ENCODE measurements at places on chromosomes 5 and 9.

DNA sequence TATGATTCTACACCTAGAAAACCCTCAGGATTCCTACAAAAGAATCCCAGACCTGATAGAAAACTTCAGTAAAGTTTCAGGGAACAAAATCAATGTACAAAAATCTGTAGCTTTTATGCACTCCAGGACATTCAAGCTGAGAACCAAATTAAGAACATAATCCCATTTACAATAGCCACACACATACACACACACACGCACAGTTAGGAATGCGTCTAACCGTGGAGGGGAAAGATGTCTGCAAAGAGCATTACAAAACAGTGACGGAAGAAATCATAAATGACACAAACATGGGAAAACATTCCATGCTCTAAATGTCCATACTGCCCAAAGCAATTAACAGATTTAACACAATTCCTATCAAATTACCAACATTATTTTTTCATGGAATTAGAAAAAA, 51.4 kb upstream of the CAST start:
- DNase-seq, result no peak

GRCh38 chr5:131423056-131423455, 159.2 kb downstream of the CDC42SE2 start:
- no peak for DNase-seq

DNA sequence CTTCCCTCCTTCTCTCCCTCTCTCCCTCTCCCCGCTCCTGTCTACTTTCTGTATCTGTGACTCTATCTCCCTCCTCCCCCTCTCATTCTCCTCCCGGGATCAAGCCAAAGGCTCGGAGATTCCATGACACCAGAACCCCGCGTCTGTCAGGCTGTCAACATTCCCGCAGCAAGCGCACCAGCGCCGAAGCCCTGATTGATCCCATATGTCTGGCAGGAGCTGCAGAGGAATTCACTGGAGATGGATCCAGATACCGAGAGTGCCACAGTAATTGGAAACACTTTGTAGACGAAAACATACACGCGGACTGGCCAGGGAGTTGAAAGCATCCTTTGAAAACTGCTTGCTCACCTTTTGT, 300 bp upstream of the SVEP1 start:
- no peak for DNase-seq

- no peak for DNase-seq
Measured at GRCh38 chr9:4114569-4115505, 185.0 kb downstream of the GLIS3 start.

GRCh38 chr5:91146230-91146629, 236.9 kb downstream of the ARRDC3 start:
- no peak for DNase-seq

- no peak for DNase-seq
Measured at GRCh38 chr9:129874261-129875101, 39.2 kb downstream of the USP20 start.

DNA sequence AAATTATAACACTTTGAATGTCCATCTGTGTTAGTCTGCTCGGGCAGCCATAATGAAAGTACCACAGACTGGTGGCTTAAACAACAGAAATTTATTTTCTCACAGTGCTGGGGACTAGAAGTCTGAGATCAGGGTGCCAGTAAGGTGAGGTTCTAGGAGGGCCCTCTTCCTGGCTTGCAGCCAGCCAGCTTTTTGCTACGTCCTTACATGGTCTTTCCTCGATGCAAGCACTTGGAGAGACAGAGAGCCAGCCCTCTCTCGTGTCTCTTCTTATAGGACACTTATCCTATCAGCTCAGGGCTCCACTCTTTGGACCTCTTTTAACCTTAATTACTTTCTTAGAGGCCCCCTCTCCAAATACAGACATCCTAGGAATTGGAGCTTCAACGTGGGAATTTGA, 351.8 kb downstream of the SPOCK1 start:
- no peak for DNase-seq

DNA sequence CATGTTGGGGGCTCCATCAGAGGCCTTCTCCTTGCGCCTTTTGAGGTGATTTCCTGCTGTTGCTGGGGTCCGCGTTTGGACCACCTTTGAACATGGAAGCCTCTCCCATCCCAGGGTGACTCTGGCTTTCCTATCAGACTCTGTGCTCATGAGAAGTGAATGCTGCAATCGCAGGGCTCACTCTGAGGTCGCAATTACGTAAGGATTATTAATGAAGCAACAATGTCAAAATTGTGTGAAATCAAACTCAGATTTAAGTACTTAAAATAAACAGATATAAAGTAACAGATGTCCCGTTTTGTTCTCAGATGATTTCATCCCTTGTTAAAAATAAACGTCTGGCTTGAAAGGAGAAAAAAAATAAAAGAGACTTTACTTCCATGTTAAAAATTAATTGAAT, 634.2 kb downstream of the BNC2 start:
- no peak for DNase-seq

DNA sequence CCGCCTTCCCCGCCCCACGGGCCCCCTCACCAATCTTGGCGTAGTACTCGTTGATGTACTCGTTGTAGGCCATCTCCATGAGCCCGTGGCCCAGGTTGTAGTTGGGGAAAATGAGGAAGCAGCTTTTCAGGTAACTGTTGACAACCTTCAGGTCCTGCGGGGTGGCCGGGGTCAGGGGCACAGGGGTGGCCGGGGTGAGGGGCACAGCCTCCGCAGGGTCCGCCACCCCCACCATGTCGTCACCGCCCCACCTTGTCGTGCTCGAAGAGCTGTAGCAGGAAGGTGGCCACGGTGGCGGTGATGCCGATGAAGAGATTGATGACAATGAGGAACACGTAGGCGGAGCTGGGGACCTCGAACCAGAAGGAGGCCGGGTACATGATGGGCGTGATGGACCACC, 14.8 kb upstream of the CLIC3 start:
- no peak for DNase-seq

DNA sequence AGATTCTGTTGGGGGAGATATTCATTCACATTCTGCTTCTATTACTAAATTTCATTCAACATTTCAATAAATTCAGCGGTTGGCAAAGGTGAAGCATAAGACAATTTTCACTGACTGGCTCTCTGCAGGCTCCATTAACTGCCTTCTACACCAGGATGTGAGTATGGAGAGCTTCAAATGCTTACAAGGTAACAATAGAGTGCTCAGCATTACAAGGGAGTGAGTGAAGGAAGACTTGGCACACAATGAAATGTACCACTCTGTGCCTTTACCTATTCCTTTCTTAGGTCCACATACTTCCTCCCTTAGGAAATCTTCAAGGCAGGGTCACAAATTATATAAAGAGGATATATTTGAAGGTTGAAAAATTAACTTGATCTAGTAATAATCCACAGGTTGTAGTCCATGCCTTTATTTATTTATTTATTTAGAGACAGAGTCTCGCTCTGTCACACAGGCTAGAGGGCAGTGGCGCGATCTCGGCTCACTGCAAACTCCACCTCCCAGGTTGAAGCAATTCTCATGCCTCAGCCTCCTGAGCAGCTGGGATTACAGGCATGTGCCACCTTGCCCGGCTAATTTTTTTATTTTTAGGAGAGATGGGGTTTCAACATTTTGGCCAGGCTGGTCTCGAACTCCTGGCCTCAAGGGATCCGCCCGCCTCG, 76.6 kb upstream of the FAM169A start:
- DNase-seq, result no peak

GRCh38 chr9:137297966-137298365, 4.1 kb downstream of the NRARP start:
- DNase-seq, result no peak

DNA sequence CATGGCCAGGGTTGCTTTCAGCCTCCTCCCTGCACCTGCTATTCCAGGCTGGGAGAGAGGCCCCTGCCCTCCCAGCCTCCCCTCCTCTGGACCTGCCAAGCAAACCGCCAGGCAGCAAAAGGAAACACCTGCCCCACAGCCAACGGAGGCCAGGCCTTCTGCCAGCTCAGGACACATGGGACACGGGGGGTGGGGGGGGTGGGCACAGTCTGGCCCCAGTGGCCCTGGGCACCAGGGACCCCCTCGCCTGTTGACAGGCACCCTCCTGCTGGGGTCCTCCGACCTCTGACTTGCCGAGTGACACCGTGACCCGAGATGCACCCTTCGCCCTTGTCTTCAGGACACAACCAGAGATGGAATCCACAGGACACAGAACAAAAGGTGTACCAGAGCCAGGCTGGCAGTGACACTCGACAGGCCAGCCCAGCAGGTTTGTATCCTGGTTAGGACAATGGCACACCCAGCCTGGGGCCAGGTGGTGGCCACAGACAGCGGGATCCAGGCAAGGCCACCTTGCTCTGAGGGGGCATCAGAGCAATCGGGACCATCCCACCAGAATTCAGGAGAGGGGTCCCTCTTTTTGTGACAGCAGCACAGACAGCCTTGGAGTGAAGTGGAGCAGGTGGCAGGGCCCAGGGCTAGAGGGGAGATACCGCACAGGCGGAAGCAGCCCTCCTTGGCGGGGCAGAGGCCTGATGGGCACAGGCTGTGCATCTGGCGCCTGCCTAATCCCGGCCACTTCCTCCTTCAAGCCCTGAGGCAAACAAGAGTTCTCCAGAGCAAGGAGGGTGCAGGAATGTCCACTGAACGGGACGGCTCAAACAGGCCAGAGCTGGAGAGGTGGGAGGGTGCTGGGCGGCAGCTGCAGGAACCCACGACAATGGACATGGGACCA, 1.3 kb upstream of the TMEM210 start:
- DNase-seq, result no peak

DNA sequence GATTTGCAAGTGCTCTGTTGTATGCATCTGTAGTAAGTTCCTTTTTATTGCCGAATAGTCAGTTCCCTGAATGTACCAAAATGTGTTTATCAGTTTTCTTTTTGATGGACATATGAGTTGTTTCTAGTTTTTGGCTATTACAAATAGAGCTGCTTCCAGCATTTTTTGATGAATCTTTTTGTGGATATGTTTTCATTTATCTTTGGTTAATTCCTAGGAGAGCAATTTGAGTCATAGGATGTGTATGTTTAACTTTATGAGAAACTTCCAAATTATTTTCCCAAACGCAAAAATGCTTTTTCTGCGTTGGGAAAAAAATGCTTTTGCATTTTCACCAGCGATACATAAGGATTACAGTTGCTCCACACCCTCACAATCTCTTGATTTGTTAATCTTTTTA, 287.7 kb downstream of the FER start:
- DNase-seq, result no peak

DNA sequence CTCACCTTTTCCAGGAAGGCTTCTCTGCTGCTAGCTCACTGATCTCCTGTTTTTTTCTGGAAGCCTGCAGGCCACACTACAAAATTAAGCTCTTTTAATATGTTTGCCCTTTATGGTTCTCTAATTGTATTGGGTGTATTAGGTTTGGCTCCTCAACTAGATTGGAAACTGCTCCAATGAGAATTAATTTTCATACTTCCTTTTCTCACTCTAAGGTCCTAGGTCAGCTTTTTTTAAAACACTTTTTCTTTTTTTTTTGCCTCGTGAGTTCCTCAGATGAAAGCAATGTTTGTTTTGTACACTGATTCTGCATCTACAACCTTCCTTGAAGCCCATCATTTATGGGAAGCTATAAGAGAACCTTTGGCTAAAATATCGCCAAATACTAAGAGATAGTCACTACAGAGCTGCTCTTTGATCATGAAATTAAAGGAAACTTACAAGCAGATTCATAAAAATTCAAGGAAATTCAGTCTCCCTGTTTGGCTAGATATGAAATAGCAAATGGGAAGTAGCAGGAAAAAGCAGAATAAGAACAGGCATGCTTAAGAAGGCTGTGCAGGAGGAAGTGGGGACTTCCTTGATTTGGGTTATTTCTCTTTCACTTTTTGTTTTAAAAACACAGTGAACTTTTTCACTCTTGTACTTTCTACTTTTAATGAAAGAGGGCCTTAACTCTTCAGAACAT, 55.2 kb upstream of the FYB1 start:
- peak; percentile 46 for DNase-seq

DNA sequence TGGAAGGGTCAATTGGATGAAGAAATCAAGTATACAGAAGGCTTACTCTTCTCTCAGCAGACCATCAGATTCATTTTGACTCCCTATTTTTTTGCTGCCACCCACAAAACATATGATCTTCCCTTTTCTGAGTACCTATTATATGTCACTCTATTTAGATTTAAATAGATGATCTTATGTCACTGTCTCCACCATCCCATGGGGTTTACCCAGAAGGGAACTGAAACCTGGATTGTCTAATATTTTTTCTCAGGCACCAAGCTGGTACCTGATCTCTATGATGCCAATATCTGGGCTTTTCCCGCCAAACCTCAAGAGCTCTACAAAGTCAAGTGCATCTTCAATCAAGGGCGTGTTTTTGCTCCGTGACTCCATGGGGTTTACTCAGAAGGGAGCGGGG, 118.7 kb downstream of the GAS1 start:
- DNase-seq, result no peak

GRCh38 chr9:11779971-11780370, 913.2 kb upstream of the TYRP1 start:
- DNase-seq, result no peak

DNA sequence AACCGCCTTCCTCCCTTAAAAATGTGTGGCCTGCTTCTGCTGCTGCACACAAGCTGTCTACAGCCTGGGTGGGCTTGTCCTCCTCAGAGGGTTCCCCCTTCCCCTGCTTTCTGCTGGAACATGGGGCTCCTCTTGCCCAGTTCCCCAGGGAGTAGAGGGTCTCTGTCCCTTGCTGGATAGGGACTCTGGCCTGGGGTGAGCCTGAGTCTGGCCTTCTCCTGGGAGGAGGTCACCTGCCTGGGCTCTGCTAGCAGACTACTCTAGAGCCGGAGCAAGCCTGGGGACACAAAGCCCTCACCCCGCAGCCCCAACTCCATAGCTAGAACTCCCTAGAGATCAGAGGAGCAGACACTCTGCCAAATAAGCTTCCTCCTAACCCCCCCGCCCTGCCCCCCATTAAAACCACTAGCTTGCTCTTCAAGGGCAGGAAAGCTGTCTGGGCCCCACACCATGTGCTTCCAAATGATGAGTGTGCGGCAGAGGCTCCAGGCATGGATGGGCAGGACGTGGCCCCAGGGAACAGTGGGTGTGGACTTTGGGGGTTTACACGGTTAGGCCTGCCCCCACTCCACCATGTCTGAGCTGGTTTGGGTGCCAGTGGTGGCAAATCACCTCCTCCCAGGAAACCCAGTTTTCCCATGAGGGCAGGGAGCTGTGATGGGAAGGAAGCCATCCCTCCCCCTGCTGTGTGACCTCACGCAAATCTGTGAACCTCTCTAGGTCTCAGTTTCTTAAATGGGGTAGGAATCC, 10.0 kb downstream of the TCF7 start:
- no peak for DNase-seq

DNA sequence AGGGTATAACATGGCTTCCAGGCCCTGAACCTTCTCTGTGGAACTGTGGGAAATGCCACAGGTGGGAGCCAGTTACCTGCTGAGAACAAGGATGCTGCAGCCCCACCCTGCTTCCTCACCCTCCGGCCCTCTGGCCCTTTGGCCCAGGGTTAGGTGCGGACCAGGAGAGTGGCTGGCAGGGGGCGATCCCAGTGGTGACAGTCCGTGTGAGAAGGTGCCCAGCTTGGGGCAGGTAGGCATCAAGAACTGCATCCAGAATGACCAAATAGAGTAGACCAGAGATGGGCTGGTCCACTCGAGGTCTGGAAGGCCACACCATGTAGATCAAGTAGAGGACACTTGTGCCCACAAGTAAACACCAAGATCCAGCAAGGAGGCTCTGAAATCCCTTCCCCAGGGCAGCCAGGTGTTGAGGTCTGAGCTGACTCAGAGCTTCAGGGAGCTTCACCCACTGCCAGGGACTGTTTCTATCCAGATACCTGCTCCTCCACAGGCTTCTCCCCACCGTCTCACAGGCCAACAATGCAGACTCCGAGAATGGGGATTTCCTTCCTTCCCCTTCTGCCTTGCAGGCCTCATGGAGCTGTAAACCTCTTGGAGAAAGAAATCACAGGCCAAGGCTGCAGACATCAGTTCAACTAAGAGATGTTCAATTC, 61.4 kb upstream of the ZSWIM6 start:
- DNase-seq, result no peak

- DNase-seq, result no peak
Measured at GRCh38 chr9:97907046-97907445, 15.3 kb downstream of the TRMO start.
